ENCODE measurements at places on chromosomes 6 and 20.

- DNase-seq: no peak
Observed at GRCh38 chr6:124868481-124868880, 93.8 kb upstream of the RNF217 start.

- no peak for DNase-seq
Observed at GRCh38 chr6:32133786-32134185, 3.7 kb upstream of the FKBPL start.

DNA sequence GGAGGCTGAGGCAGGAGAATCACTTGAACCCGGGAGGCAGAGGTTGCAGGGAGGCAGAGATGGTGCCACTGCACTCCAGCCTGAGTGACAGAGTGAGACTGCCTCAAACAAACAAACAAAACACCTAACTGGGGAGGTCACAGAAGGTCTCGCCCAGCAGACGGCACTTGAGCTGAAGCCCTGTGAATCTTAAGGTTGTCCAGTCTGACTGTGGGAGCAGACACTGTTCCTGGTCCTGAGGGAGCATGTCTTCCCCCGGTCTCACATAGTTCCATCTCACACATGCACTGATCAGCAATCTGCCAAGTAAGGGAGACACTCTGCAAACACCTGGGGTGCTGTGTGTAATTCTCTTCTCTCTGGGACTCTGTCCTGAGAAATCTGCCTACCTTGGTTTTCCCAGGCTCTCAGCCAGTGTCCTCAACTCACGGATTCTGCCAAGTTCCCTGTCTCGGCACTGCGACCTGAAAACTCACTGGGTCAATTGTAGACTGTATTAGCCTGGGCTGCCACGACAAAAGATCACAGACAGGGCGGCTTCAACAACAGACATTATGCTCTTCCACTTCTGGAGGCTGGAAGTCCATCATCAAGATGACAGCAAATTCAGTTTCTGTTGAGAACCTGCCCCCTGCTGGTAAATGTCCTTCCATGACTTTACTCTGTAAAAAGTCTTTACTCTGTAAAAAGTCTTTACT lies 94.3 kb downstream of the JPH2 start:
- DNase-seq: peak; percentile 47

GRCh38 chr6:39051399-39052122 lies 3.0 kb downstream of the GLP1R start:
- DNase-seq: no peak

GRCh38 chr6:154316131-154316530 lies 40.5 kb downstream of the IPCEF1 start:
- no peak for DNase-seq

- no peak for DNase-seq
Observed at GRCh38 chr6:151229401-151230276, 10.1 kb upstream of the AKAP12 start.

DNA sequence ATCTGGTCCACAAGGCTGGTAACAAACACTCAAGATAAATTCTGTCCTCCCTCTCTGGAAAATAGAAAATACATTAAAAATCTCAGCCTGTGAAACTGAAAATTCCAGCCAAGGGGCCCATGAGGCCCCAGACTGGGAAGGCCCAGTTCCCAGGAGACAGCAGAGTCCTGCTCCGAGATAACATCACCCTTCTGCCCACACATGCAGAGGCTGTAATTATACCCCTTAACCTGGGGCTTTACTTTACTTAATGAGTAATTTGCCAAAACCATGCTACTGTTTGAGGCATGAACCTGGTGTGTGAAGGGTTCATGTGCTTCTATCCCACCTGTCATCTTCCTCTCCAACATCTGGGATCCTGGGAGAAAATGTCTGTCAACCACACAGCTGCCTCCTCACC lies 398.9 kb upstream of the SULF2 start:
- DNase-seq: no peak

DNA sequence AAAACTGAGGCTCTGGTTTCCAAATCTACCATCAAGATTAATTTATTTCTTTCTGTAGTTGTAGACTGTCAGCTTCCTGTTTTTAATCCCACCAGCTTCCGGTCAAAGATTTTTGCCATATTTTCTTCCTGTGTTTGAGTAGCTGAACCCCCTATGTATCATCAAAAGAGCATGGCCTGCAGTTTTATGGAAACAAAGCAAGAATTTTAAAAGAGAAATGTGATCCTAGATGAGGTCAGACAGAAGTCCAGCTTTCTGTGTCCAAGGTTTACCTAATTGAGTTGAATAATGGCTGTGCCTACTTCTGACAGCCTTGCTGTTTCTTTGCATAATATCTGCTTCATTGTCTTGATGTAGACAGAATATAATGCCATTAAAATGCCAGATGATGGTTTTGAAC lies 163.7 kb downstream of the CARMIL1 start:
- DNase-seq: no peak

GRCh38 chr6:149845549-149845948 lies 18.6 kb downstream of the LRP11 start:
- no peak for DNase-seq

DNA sequence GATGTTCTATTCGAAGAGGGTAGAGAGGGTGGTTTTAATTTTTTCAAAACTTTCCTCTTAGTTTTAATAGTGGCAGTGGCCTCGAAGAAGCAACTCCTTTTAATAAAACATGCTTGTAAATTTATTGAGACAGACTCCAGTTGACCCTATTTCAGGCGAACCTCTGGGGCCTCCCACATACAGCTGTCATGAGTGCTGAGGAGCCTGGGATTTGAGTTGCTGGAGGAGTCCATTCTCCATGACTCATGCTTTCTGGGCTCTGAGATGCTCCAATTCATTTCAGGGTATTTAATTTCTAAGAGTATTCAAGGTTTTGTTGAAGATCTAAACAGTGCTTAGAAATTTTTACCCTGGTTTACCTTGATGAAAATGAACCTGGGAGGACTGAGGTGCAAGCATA lies 580.4 kb downstream of the CBLN4 start:
- DNase-seq: no peak

GRCh38 chr20:17872959-17873358 lies 95.6 kb downstream of the SNX5 start:
- no peak for DNase-seq

GRCh38 chr6:76843054-76843822 lies 620.1 kb downstream of the HTR1B start:
- DNase-seq: no peak

- DNase-seq: no peak
Observed at GRCh38 chr6:73558624-73559398, 38.0 kb upstream of the EEF1A1 start.

DNA sequence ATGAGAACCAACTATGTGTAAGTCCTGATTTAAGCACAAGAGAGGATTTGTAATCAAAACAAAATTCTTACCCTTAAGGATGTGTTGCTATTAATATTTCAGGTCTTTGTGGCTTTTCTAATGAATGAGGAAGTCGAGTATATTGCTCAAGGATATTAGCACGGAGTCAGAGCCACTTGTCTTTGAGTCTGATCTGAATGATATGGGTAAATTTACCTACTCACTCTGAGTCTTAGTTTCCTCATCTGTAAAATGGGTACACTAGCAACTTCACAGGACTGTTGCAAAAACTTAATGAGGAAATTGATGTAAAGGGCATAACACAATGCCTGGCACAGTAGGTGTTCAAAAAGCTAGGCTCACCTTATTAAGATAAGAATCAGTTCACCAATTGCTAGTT lies 30.0 kb upstream of the QKI start:
- DNase-seq: no peak

- no peak for DNase-seq
Observed at GRCh38 chr6:11132194-11132888, 20.8 kb upstream of the ERVFRD-1 start.

GRCh38 chr6:53048431-53049195 lies 16.6 kb upstream of the FBXO9 start:
- DNase-seq: peak; percentile 8

GRCh38 chr6:64580346-64580745 lies 944.7 kb downstream of the PHF3 start:
- DNase-seq: no peak

DNA sequence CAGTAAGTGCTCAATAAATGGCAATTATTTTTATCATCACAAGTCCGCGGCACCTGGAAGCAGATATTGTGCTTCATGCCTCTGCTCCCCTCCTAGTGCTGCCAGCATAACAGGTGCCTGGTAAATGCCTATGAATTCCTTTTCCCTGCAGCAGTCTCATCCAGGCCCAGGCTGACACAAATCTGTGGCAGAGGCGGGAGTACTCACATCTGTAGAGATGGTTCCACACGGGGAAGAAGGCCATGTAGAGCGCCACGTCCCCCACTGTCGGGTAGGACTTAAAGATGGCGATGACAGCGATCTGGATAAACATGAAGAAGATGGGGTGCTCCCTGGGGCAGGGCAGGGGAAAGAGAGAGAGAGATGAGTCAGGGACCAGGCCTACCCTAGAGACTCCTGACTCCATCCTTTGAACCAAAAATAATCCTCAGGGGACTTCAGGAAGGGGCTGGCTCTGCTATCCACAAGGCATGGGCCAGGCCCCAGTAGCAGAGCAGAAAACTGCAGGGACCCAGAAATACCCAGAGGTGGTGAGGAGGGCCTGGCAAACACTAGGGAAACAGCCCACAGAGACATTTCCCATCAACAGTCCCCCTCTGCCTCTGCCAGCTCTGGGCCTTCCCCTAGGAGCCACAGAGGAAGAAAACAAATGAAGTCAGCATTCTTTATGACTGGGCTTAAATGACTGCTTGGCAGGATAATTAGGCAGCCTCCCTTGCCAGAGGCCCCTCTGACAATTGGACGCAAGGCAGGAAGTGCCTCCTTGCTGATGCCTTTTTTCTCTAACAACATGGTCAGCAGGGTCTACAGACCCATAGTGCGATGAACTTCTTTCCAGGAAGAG lies 23.0 kb downstream of the MAP1LC3A start:
- no peak for DNase-seq

DNA sequence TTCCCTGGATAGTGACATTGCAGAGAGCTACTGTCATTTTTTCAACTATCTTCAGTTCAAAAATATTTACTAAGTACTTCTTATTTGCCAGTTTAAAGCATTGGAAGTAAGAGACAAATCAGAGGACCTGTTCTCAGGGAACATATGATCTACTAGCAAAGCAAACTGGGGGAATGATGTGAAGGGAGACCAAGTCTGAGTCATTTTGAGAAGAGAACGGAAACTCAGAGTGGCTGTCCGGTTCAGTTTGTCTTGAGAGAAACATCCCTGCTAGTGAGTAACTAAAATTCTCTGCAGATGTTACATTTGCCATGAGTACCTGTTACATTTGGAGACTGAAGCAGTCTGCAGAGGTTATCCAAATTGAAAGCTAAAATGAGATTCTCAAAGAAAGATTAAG lies 118.3 kb downstream of the KCNQ5 start:
- no peak for DNase-seq

DNA sequence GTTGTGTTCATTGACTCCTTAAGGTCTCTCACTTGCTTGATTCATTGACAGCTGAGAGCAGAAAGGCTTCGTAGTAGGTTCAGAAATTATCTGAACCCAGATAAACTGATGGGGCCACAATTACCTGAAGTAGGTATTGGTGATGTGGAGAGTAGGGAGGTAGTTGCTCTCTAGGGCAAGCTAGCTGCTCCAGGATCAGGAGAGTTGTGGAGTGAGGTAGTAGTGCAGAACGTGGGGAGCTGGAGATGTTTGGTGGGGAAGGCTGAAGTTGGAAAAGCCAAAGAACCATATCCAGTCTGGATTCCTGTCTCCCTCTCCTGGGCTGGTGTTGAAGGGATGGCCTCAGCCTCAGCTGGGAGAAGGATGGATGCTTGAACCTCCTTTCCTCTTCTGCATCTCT lies 15.9 kb downstream of the TJAP1 start:
- DNase-seq: no peak

Measured in CD4-positive, alpha-beta T cell treated with Interleukin-17A for 4 hours (primary cell).